ENCODE measurements at places on chromosomes 7 and 10.

DNA sequence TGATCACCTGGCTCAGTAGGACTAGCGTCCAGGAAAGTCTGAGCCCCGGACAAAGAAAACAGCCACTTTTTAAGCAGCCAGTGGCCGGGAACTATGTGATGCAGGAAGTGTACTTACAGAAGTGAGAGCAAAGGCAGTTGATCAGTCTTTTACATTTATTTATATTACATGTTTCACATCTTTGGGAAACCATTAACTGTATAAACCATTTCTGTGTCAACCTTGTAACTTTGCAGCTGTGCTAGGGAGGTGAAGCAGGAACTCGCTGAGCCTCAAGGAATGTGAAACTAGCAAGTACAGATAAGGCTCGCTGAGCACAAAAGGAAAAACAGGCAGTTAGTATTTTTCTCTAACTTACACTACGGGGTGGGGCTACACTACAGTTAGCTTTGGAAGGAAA lies 39.9 kb upstream of the HECW1 start:
- no peak for DNase-seq

DNA sequence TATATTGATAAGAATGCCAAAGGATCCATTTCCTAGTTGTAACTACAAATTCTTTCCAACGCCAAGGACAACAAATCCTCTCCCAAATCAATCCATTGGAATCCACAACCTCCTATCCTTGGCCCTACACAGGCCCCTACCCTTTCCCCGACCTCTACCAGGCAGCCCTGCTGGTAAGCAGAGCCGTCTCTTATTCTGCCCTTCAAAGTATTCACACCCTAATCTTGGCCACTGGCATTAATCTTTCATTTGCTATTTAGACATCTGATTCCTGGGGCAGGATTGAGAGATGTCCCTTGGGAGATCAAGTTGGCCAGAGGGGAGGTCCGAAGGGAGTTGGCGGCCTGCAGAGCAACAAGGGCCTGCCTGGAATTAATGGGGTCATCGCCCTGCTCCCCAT lies 161.4 kb downstream of the PLXNA4 start:
- DNase-seq: no peak

- DNase-seq: no peak
These were observed 8.9 kb downstream of the COL17A1 start for GRCh38 chr10:104076743-104077160.

- no peak for DNase-seq
These were observed 48.3 kb downstream of the ZMIZ1 start for GRCh38 chr10:79116801-79117723.

DNA sequence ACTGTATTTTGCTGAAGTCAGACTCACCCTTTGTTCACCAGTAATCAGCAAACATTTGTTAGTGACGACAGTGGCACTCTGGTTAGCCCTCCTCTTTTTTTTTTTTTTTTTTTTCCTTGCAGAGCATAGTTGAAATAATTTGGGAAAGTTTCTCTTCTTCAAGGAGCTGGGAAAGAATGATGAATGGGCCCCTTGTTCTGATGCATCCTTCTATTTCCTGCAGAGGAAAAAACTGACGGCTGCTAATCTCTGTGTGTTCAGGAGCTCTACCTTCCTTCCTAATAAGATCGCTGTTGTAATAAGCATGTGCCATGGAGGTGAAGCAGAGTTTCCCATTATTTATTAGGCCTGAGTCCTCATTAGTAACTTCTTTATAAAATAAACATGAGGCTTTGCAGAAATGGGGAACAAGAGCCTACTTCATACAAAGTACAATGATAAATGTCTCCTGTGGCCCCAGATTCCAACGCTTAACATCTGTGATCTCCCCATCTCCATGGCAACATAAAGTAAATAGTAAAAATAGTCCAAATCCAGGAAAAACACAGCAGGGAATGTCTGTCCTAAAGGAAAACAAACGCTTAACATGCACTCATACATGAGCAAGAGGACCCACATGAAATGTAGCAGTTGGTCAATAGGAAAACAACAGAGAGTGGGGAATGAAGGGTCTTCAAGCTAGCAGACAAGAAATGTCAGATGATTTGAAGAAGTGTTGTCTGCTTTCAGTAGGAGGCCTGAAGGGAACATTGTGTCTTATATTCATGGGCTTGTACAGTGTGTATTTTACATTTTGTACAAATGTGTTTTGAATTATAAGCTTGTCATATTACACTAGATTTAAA lies 59.1 kb upstream of the CALD1 start:
- DNase-seq: no peak

DNA sequence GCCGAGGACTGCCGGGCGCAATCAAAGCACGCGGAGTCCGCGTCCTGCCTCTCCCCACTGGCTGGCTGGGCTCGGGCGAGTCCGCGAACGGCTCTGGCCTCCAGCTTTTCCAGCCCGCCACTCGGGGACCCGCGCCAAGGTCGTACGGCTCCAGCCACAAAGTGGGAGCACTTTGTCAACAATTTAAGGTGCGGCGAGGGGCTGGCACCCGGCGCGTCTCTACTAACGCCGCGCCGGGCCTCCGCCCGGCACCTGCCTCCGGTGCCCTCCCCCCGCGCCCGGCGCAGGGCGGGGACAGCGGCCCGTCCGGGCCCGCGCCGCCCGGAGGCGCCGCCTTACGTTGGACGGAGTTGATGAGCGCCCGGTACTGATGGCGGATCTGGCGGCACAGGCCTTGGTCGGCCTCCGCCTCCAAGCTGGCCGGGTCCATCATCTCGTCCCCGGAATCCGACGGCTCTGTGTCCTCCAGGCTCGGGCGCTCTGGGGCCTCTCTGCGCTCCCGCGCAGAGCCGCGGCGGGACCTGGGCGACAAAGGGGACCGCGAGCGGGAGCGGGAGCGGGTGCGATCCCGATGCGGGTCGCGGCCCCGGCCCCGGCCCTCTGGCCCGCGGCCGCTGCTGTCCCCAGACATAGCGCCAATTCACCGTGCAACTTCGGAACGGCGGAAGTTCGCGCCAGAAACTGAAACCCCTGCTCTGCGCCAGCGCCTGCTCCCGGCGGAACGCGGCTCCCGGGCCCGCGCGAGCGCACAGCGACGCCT lies at the start of gene NSMCE4A:
NSMCE4A (minus strand) TSS at position 683 of the 760 bp plus-strand sequence; CDS start at position 631, 52 bp downstream.
- DNase-seq: no peak

GRCh38 chr10:132605390-132605789 lies 67.8 kb downstream of the INPP5A start:
- no peak for DNase-seq

DNA sequence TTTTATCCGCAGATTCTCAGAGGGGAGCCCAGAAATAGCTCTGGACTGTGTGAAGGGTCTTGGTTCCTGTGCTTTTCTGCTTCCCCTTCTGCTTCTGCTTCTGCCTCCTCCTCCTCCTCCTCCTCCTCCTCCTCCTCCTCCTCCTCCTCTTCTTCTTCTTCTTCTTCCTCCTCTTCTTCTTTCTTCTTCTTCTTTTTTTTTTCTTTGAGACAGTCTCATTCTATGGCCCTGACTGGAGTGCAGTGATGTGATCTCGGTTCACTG lies 11.6 kb downstream of the PDZD7 start:
- DNase-seq: no peak

- DNase-seq: peak; percentile 42
These were observed 57.6 kb downstream of the MMRN2 start for GRCh38 chr10:86899670-86900276.

DNA sequence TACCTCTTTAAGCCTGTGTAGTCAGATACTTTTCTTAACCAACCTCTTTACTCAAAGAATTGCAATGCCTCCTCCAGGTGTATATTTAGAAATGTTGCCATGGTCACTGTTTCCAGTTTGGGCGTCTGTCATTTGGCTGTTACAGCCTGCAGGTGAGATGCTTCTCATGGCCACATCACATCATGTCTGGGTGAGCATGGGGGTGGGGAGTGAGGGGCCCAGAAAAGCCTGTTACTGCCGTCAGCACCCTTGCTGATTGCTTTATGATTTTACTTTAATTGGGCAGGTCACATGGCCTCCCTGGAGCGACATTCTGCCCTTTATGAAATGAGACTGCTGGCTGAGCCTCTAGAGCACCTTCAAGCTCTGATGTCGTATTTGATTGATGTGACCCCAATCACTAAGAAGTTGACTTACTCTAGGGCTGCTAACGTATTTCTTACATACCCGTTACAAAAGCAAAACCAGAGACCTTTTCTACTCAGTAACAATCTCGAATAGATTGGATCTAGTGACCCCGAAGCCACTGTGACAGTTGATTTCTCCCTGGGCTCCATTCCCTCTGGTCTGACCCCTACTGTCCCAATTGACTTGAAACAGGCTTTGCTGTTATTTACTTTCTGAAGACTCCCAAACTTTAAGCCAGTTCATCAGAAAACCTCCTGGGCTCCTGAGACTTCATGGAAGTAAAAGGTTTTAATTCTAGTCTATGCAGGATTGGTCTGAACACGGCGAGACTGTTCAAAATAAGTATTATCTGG lies 60.7 kb downstream of the OTUD1 start:
- DNase-seq: no peak

DNA sequence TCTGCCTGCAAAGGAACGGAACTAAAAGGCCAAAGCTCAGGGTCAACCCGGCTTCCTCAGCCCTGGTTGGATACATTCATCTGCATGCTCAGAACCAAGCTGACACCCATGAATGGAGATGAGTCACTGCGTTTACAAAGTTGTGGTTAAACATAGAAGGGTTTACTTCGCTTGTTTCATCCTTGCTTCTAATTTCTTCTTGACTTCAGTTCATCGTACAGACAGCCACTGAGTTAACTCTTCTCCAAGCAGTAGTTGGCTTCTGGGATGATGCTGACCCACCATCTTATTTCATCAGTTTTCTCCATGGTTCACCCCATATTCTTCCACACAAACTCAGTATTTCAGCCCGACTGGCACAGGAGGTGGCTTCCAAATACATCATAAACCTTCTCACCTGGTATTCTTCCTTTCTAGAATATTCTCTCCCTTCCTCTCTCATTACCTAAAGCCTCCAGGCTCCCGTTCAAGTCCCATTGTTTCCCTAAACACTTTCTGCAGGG lies 166.3 kb upstream of the RNF32 start:
- peak; percentile 55 for DNase-seq

DNA sequence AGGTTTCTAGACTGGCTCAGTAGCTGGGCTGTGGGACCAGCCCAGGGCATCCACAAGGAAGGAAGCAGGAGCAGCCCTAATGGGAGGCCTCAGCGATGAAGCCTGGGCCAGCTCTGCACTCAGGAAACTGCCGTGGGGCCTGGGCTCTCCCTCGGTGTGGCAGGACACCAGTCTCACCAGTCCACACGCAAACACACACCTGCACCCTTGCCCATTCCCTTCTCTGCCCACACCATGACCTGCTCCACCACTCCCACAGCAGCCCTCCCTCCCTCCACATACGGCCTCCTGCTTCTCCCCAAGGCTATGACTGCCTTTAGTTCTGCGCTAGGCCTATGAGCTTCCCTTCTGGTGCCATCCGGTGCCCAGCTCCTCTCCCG lies 7.1 kb downstream of the FGF8 start:
- DNase-seq: no peak

- DNase-seq: no peak
These were observed 48.0 kb downstream of the PLPP4 start for GRCh38 chr10:120505056-120505455.

DNA sequence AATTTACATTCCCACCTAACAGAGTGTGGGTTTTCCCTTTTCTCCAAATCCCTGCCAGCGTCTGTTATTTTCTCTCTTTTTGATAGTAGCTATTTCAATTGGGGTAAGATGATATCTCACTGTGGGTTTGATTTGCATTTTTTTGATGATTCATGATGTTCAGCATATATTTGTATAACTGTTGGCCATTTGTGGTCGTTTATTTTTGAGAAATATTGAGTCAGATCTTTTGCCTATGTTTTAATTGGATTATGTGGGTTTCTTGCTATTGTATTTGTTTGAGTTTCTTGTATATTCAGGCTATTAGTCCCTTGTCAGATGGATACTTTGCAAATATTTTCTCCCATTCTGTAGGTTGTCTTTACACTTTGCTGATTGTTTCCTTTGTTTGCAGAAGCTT lies 193.8 kb downstream of the ABCA13 start:
- DNase-seq: no peak

GRCh38 chr10:129085811-129086210 lies 381.2 kb upstream of the MGMT start:
- no peak for DNase-seq
